ENCODE measurements at places on chromosomes 5 and 9.

DNA sequence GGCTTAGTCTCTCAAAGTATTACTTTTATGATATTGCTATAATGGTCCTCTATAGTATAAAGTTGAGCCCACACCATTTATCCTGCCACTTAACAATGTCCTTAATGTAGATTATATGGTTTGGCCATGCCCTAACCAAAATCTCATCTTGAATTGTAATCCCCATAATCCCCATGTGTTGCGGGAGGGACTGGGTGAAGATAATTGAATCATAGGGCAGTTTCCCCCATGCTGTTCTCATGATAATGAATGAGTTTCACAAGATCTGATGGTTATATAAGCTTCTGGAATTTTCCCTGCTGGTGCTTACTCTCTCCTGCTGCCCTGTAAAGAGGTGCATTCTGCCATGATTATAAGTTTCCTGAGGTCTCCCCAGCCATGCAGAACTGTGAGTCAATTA is 498.8 kb downstream of the RAB3C start:
- DNase-seq: no peak

DNA sequence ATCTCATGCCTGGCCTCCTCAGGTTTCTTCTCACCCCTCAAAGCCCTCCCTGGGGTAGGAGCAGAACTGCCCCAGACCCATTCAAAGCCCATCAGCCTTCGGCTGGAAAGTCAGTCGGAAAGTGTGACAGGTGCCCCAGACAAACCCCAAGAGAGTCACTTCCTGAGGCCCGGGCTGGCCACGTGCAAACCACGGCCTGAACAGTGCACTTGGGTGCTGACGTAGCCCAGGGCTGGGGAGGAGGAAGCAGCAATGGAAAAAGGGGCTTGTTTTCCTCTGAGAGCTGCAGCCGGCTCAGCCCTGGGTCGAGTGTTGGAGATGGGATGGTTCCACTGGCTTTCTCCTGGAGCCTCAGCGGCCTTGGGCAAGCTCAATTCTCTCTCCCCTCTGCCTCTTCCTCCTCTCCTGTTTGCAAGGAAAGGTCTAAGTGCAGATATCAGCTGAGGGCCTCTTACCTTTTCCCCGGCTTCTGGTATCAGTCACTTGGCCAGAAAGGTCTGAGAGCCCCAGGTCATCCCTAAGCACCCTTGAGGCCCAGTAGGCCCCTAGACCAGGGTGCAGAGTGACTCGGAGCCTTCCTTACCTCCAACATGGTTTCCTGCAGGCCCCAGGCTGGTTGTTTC is 5.9 kb upstream of the EGR1 start:
- peak; percentile 76 for DNase-seq

GRCh38 chr9:36293918-36294317 is 35.7 kb upstream of the GNE start:
- no peak for DNase-seq

- peak; percentile 25 for DNase-seq
Observed at GRCh38 chr5:149434162-149435014, 55.3 kb upstream of the IL17B start.

GRCh38 chr9:133490865-133491655 is 12.2 kb upstream of the SLC2A6 start:
- DNase-seq: no peak

DNA sequence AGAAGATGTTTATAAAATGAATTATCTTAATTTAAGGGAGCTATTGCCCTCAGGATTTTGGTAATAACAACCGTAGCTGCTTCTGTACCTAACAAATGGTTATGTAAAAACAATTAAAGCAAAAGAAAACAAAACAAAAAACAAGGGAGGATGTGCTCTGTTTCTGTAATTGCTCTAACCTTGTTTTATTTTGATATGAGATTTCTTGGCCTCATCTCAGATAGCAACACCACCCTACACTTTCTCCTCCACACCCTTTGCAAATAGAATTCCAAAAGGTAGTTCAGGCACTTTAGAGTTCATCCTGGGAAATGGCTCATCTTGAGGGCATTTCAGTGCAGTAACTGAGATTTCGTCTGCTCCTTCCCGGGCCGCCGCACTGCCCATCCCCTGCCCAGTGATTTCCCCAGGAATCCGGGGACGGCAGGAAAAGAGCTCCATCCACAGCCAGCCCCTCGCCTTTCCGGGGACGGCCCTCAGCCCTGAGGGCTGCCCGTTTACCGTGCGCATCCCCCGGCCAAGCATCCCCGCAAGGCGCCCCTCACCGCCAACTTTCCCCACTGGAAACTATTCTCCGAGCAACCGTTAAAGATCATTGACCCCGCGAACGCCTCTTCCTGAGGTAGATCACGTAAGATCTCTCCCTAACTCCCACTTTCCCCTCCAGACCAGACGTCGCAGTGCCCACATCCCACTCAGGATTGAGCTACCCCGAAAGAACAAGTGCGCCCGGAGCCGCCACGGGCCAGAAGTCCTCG is 1.2 kb downstream of the FNBP1 start:
- no peak for DNase-seq

DNA sequence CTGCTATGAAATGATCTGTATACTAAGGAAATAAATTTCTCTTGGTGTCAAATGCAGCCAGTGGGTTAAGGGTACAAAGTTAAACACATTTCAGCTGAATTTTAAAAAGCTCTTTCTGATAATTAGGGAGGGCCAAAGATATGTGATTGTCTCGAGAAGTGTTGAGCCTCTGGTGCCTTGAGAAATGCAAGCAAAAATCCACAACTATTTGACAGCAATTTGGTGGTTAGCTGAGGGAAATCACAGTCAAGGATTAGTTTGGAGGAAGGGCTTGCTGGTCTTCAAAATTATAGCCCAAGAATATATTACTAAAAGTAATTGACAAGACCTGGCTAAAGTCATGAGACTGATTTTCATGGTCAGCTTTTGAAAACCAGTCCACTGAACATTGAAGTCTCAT is 255.7 kb upstream of the PPP1R2B start:
- no peak for DNase-seq

DNA sequence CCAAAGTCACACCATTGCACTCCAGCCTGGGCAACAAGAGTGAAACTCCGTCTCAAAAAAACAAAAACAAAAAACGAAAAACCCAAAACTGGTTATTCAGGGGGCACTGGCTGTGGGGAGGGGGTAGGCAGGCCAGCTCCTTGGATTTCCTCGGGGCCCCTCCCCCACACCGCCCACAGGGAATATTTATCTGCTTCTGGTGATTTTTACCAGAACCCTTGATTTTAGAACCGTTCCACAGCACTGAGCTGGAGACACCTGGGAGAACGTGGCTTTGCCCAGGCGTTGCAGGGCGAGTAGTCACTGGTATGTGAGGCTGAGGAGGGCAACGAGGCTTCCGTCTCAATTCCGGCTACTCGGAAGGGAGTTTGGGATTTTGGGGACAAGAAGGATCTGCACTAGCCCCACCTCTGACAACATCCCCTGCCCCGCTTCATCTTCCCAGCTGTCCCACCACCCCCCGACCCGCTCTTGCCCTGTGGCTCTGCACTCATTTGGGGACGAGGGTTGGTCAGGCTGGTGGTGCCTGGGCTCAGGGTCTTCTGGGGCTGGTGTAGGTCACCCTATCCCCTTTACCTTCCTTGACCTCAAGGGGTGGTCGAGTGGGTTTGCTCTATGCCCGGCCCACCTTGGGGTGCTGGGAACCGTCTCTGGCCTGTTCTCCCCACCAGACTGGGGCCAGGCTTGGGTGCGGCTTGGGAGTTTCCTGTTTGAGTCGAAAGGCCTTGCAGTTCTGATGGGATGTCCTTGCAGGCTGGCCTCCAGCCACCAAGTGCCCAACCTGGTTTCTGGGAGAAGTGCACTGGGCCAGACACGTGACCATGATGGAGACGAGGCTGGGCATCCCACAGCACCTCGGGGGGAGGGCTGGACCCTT is 3.5 kb downstream of the AHRR start:
- no peak for DNase-seq

GRCh38 chr5:58615972-58616371 is 33.1 kb downstream of the RAB3C start:
- no peak for DNase-seq

GRCh38 chr5:111463311-111463710 is 49.0 kb downstream of the STARD4 start:
- no peak for DNase-seq

GRCh38 chr9:90773617-90774016 is 28.0 kb upstream of the SYK start:
- DNase-seq: no peak

GRCh38 chr9:121183666-121184423 is 17.8 kb downstream of the RAB14 start:
- DNase-seq: no peak

- DNase-seq: no peak
Observed at GRCh38 chr5:16437977-16438376, 27.6 kb downstream of the ZNF622 start.

DNA sequence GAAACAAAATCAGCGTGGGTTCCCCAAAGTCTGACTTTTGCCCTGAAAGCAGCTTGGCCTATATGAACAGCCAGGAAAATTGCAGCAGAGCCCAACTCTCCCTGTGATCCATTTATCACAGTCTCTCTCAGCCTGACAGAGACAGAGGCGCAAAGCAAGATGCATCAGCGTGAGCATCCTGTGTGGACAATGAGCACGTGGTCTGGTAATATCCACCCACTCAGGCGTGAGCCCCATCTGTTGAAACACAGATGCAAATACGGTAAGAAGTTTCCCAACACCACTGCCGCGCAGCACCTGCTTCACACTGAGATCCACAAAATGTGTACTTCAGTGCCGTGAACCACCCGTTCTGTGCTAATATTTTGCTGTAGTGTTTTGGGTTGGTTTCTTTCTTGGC is 114.6 kb downstream of the MRPL36 start:
- no peak for DNase-seq

- no peak for DNase-seq
Observed at GRCh38 chr5:92017776-92018175, 634.7 kb upstream of the ARRDC3 start.

DNA sequence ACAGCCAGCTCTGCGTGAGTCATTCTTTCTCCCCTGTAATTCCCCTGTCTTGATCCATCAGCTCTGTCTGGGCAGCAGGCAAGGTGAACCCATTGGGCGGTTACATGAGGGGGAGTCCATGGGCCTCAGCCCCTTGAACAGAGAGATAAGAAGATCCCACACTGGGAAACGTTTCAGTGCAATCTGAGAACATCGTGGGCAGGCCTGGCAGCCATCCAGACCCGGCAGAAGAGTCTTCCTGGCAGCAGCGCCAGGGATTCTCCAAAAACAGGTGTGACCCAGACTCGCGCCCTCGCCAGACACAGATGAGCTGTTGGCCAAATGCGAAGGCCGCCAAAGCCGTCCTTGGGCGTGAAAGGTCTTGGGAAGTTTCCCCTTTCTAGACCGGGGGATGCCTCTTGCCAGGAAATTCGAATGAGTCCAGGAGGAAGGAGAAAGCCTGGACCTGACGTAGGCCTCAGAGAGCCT is 6.4 kb upstream of the SLC12A7 start:
- DNase-seq: no peak

GRCh38 chr5:171688696-171689495 is 96.7 kb upstream of the SMIM23 start:
- no peak for DNase-seq

DNA sequence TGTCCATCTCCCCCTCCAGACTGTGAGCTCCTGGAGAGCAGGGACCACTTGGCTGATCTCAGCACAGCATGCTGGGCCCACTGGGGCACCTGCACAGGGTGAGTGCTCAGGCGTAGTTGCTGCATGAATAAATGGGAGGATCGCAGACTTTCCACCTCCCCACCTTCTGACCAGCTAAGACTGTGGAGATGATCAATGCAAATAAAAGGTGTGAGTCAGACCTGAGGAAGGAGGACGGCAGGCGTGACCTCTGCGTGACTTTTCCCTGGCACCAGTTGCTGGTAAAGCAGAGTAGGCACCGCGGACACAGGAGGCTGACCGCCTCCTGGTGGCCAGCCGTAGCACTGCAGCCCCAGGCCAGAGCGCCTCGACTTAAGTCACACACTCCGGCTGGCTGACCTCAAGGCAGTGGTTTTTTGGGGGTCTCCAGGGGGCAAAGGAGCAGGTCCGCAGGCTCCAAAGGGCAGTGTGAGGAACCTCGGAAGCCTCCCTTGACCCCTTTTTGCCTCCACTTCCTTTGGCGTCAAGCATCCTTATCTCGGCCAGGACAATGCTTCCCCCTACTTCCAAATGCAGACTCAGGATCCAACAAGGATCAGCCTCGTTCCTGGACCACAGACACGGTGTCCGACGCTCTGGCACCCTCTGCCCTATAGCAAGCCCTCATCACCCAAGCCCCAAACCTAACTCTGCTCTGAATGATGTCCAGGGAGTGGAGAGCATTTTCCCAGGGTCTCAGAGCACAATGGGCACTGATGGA is 12.7 kb upstream of the TDRD7 start:
- DNase-seq: peak; percentile 39

GRCh38 chr9:127703289-127703946 is 3.4 kb upstream of the CFAP157 start:
- no peak for DNase-seq

DNA sequence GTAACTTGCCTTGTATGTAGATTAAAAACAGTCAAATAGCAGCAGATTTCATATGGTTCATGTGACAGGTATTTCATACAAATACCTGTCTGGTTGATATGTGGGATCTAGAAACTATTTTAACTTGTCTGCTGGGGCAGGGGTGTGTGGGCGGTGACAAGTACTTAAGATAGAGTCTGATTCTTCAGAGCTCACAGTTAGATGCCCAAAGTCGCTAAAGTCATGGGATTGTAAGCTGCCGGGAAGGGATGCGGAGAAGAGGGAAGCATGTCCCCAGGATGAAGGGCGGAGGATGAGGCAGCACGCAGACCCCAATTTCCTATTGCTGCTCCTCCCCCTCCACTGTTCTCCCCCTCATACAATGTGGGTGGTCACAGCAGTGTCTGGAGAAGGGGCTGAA is 13.3 kb downstream of the ANXA6 start:
- DNase-seq: no peak

GRCh38 chr9:4402501-4402900 is 87.8 kb upstream of the SLC1A1 start:
- no peak for DNase-seq

GRCh38 chr5:119578937-119579336 is 50.4 kb upstream of the FAM170A start:
- no peak for DNase-seq

GRCh38 chr5:999724-1000123 is 8.9 kb upstream of the NKD2 start:
- no peak for DNase-seq

GRCh38 chr5:138603249-138603920 is 28.2 kb upstream of the HSPA9 start:
- no peak for DNase-seq

DNA sequence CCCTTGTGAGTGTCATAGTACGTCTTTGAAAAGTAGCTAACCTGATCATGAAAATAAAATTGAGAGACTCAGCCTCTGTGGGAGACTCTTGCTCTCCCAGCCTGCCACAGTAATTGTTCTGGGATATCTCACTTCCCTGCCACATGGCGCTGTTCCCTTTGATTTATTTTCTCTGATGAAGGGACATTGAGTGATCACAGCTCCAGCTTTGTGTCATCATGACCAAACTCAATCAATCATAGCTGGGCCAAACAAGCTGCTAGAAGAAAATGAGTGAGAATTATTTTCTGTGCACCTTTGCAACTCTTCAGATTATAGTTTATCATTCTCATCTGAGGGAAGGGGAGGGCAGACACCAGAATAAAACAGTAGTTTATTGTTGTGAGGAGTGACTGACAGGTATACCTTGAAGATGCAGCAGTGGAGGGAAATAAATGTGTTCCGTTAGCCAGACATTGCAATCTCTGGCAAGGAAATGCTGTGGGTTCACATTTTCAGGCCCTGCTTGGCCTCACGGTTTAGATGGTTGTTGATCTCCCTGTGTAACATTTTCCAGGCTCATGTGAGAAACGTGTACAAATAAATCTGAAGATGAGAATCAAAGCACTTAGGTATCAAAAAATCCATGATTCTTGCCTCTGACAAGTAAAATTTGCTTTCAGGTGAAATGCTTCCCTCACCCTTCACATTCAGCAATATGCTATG is 174.7 kb upstream of the FBXL17 start:
- DNase-seq: no peak
